ENCODE measurements at places on chromosomes 1 and 21.
A peak's percentile ranks its signal among the peaks of the same experiment; 100 is the strongest.

GRCh38 chr1:40185951-40186864, 25.0 kb downstream of the RLF start:
- peak; percentile 53 for DNase-seq
- H3K4me3 ChIP-seq, result peak overlapping the region; percentile 45
- peaks cover 29% of the 10 kb centered on the region for H3K36me3 ChIP-seq

DNA sequence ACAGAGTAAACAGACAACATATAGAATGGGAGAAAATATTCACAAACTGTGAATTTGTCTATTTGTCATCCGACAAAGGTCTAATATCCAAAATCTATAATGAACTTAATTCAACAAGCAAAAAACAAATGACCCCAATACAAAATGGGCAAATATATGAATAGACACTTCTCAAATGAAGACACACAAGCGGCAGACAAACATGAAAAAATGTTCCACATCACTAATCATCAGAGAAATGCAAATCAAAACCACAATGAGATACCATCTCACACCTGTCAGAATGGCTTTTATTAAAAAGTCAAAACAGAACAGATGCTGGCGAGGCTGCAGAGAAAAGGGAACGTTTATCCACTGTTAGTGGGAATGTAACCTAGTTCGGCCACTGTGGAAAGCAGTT, 72.7 kb downstream of the SMYD3 start:
- peaks cover 34% of the 10 kb centered on the region for H3K36me3 ChIP-seq
- DNase-seq, result no peak
- no peak overlapping the region for H3K27ac ChIP-seq
- no peaks in the 10 kb centered on the region for H3K27me3 ChIP-seq
- no peak overlapping the region for H3K4me3 ChIP-seq
- peaks cover 6% of the 10 kb centered on the region for H3K4me1 ChIP-seq

- no peak overlapping the region for H3K27ac ChIP-seq
- no peaks in the 10 kb centered on the region for H3K4me1 ChIP-seq
Measured at GRCh38 chr1:30892671-30893073, 15.9 kb downstream of the SDC3 start.

DNA sequence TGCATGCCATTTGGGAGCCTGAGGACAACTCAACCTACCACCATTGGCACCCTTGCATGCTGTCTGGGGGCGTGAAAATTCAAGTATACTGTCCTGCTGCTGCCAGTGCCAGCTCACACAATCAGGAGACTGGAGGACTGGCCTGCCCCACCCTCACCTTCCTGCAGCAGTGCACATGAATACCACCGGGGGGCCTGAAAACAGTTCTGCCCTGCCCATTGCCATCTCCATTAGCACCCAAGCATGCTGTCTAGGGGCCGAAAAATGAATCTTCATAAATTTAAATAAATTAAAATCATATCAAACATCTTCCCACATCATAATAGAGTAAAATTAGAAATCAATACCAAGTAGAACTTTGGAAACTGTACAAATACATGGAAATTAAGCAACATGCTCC, 322.1 kb upstream of the TMPRSS15 start:
- no peak for DNase-seq
- no peaks in the 10 kb centered on the region for H3K4me1 ChIP-seq
- H3K36me3 ChIP-seq, result no peaks in the 10 kb centered on the region
- H3K4me3 ChIP-seq, result no peak overlapping the region
- H3K27ac ChIP-seq, result no peak overlapping the region

- H3K4me1 ChIP-seq, result peaks cover 17% of the 10 kb centered on the region
- DNase-seq, result no peak
- no peak overlapping the region for H3K27ac ChIP-seq
- no peaks in the 10 kb centered on the region for H3K27me3 ChIP-seq
Measured at GRCh38 chr1:202204065-202204464, 10.5 kb downstream of the LGR6 start.

DNA sequence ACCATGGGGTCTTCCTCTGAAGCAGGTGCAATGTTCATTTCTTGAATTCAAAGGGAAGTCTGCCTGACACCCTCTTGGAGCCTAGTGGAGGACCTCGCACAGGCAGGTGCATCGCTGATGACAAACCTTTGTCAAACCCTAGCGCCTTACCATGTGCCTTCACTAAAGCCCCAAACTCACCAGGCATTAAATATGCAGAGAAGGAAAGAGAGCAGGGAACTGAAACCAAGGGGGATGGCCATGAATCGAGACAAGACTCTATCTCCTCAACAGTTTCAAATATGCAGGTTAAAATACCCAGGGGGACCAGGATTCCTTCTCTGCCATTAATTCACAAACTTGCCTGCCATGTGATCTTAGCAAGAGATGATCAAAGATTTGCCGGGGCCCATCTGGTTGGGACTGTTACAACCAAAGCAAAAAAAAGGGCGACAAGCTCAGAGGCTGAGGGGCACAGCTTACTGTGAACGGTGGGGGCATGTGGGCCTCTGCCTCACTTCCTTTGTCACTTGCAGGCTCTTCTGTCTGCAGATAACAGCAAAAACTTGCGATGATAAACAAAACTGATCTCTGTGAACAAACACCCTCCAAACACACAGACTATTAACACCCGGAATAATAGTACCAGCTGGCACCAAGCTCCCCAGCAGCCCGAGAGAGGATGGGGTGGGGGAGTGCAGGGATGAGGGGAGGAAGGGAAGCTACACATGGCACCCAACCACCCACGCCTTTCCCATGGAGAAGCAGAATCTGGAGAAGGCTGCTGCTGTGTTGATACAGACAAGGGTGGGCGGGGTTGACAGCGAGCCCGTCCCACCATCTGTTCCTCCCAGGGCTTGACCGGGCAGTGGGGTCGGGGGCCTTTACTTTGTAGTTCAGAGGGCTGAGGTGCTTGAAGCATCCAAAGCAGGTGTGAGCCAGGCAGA, 33.9 kb downstream of the TMEM63A start:
- peak overlapping the region; percentile 15 for H3K4me3 ChIP-seq
- no peak for DNase-seq
- peak overlapping the region; percentile 87 for H3K27ac ChIP-seq
- no peaks in the 10 kb centered on the region for H3K27me3 ChIP-seq

GRCh38 chr21:46011267-46011967, 29.8 kb downstream of the COL6A1 start:
- no peak for DNase-seq
- peaks cover 17% of the 10 kb centered on the region for H3K27me3 ChIP-seq
- H3K4me3 ChIP-seq, result no peak overlapping the region
- H3K4me1 ChIP-seq, result no peaks in the 10 kb centered on the region
- H3K27ac ChIP-seq, result no peak overlapping the region
- H3K36me3 ChIP-seq, result no peaks in the 10 kb centered on the region

DNA sequence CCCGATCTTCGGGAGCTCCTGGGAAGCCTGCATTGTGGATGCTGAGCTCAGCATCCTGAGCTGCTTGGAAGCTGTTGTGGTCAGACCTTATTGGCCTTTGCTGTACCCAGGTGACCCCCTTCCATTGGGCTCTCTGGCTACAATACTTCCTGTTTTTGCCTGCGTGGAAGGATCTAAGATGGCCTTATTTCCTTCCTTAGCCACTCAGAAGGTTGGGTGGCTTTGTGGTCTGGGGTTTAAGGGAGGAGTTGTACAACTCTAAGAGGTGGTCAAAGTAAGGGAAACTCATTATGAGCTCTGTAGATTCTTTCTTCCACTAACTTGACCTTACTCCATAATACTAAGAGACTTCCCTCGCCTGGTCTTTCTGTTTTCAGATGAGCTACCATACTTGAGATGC, 17.7 kb downstream of the PFKFB2 start:
- H3K4me3 ChIP-seq, result no peak overlapping the region
- H3K27me3 ChIP-seq, result no peaks in the 10 kb centered on the region
- peaks cover 31% of the 10 kb centered on the region for H3K4me1 ChIP-seq
- peak overlapping the region; percentile 22 for H3K27ac ChIP-seq

DNA sequence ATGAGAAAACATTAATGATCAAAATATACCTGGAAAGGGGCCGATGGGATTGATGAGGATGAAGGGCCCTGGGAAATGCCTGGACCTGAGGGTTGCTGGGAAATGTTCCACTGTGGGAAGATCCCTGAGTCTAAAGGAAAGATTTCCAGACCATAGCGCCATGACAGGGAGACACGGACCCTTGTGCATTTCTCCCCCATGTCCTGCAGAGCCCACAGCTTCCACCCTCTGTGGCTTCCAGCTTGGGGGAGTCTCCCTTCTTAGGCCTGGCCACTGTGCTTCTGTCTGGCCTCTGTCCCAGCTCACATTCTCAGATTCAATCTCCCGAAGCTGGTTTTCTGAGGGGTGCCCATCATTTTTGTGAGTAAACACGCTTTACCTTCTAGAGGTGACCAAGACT, 1.0 kb upstream of the PRAMEF12 start:
- no peak overlapping the region for H3K27ac ChIP-seq
- H3K4me3 ChIP-seq, result no peak overlapping the region
- DNase-seq, result no peak
- H3K4me1 ChIP-seq, result no peaks in the 10 kb centered on the region
- peaks cover 46% of the 10 kb centered on the region for H3K27me3 ChIP-seq

GRCh38 chr1:93021539-93022134, 57.4 kb upstream of the MTF2 start:
- no peak overlapping the region for H3K27ac ChIP-seq
- no peaks in the 10 kb centered on the region for H3K36me3 ChIP-seq
- H3K4me1 ChIP-seq, result no peaks in the 10 kb centered on the region
- DNase-seq, result no peak
- no peak overlapping the region for H3K4me3 ChIP-seq

DNA sequence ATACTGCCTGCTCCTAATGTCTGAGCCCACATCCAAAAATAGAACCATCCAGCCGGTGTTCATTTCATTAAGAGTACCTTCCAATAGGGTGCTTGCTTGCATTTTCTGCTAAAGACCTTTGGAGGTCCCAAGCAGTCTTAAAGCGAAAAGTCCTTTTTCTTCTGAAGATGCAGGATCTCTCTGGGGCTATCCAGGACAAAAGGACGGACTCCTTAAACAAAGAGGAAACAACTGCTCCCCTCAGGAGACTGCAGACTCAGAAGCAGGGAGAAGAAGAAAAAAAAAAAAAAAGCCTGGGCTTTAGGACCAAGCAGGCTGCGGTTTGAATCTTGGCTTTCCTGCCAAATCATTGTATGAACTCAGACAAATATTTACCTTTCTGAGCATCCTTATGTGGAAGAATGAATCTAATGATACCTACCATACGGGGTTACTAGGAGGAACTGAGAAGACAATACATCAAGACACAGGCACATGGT, 204.0 kb downstream of the PLPP3 start:
- H3K36me3 ChIP-seq, result no peaks in the 10 kb centered on the region
- H3K27me3 ChIP-seq, result no peaks in the 10 kb centered on the region
- no peak for DNase-seq
- no peak overlapping the region for H3K27ac ChIP-seq
- H3K4me3 ChIP-seq, result no peak overlapping the region
- no peaks in the 10 kb centered on the region for H3K4me1 ChIP-seq

DNA sequence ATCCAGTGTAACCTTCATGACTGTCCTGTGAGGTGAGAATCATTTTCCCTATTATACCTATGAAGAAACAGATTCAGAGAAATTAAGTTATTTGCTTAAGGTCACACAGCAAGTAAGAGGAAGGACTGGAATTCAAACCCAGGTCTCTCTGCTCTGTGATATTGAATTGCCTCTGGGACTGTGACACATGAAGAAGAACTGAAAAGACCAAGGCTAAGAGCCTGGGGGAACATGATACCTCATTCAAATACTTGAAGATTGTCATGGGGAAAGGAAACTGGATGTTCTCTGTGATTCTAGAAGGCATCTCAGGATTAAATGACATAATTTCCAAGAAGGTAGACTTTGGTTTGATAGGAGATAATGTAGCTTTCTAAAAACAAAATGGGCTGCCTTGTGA, 3.6 kb downstream of the WDTC1 start:
- H3K4me3 ChIP-seq, result no peak overlapping the region
- peaks cover 6% of the 10 kb centered on the region for H3K36me3 ChIP-seq
- no peak for DNase-seq
- no peaks in the 10 kb centered on the region for H3K27me3 ChIP-seq
- H3K27ac ChIP-seq, result no peak overlapping the region

GRCh38 chr21:34970167-34970500, 79.0 kb downstream of the RUNX1 start:
- H3K27me3 ChIP-seq, result no peaks in the 10 kb centered on the region
- H3K4me1 ChIP-seq, result peaks cover 93% of the 10 kb centered on the region
- DNase-seq, result no peak
- H3K4me3 ChIP-seq, result peak overlapping the region; percentile 65

DNA sequence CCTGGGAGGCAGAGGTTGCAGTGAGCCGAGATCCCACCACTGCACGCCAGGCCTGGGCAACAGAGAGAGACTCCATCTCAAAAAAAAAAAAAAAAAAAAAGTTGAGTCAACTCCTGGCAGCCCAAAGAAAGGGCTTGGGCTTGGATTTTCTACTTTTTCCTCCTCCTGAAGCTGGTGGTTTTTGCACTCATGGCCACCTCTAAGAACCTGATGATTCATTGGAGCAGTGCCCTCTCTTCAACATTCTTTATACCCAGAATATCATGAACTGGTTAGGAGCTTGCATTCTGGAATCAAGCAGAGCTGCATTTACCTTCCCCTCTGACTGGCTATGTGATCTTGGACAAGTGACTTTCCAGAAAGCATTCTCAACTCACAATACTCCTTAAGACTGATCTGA, 3.5 kb upstream of the ACTA1 start:
- H3K4me3 ChIP-seq, result no peak overlapping the region
- H3K27ac ChIP-seq, result no peak overlapping the region
- DNase-seq, result no peak
- peaks cover 39% of the 10 kb centered on the region for H3K36me3 ChIP-seq

DNA sequence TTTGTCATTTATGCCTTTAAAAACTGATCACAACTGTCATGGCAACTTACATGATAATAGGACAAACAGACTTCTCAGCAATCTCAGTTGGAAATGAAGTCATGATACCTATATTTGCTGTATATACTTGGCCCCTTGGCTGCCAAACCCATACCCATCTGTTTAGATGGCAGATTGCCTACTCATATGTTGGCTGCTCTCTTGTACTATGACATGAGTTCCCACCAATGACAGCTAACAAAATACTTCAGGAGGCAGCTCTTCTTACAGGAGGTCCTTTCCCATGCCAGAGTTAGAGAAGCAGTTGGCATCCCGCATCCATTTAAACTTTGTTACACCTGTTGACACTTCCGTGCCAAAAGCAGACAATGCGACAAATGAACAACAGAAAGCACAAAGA, 603.1 kb upstream of the ADGRL2 start:
- H3K36me3 ChIP-seq, result no peaks in the 10 kb centered on the region
- no peak overlapping the region for H3K4me3 ChIP-seq
- no peaks in the 10 kb centered on the region for H3K4me1 ChIP-seq
- no peak overlapping the region for H3K27ac ChIP-seq
- no peak for DNase-seq
- no peaks in the 10 kb centered on the region for H3K27me3 ChIP-seq

DNA sequence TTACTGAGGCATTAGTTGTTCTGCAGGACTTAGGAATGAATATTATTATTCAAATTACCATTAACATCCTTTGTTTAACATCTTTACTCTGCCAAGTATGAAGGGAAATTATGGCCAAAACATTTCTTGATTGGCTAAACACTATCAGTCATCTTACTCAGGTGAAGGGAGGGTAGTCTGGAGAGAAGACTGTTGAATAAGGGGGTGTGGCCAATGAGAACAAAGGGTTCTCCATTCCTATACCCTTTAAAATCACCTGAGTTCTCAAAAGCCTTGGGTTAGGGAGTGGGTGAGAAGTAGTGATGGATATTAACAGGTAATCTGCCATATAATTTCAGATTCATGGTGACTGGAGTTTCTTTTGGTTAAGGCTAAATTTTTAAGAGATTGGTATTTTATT, 19.3 kb downstream of the CRYZL1 start:
- no peaks in the 10 kb centered on the region for H3K27me3 ChIP-seq
- DNase-seq, result no peak
- no peaks in the 10 kb centered on the region for H3K4me1 ChIP-seq
- peaks cover 51% of the 10 kb centered on the region for H3K36me3 ChIP-seq

Measured in activated T-cell treated with anti-CD3 and anti-CD28 coated beads, Interleukin-2, amount 50 U/mL, for 24 hours (primary cell).